ENCODE measurements at places on chromosomes 12 and 14. TPM values are rescaled to one million over a fixed set of nuclear protein-coding genes. Genes with fewer than 3 reads are reported as not detected.

DNA sequence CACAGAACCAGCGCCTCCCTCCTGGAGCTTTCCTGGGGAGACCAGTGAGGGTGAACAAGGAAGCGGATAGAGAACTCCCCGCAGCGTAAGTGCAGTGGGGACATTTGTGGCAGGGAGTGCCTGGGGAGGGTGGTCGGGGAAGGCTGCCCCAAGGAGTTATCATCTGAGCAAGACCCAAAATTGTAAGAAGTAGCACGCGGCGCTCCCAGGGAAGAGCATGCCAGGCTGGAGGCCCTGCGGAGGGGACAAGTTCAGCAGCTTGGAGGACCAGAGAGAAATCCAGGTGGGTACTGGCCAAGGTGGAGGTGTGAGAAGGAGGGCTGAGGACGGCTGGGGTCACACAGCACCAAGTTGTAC, 46.2 kb upstream of the RIMBP2 start:
- no peak for DNase-seq

GRCh38 chr12:131085125-131085815, 131.6 kb downstream of the ADGRD1 start:
- DNase-seq, result no peak

DNA sequence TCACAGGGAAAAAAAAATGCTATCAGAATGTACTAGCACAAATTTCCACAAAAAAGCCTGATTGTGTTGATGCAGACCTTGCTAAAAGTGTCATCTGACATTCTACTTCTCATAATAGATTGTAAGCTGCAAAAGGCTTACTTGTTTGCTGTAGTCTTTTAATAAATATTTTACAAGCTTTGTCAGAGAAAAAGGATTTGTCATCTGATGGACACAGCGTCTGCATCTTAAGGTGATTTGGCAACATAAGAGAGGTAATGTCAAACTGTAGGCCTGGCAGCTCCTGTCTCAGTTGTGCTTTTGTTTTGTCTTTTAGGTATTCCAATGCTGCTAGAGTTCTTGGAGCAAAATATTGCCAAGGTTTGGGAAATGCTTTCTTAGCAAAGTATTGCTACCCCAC, 26.3 kb upstream of the KCNH3 start:
- no peak for DNase-seq

DNA sequence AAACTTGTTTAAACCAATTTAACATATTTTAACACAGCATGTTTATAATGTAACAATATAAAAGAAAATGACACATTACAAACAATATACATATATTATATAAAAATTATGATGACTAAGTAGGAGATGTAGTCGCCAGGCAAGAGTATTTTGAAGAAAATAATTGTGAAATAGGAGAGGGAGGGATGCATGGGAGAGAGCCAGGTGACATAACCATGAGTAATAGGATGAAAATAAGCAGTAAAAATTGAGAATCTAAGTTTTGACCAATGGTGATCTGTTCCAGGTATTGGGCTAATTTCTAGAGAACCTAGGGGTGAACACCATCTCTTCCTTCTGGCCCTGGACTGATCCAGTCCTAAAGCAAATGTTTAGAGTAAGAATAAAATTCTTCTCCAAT, 315.2 kb upstream of the G2E3 start:
- DNase-seq, result no peak

- DNase-seq, result peak; percentile 43
These were observed 2.0 kb downstream of the BHLHE41 start for GRCh38 chr12:26122681-26123481.

GRCh38 chr12:72465940-72466630, 193.9 kb downstream of the TRHDE start:
- no peak for DNase-seq

The LPAR5 gene
- total RNA-seq, result not detected

The CPNE6 gene
- total RNA-seq, result not detected

The MFAP5 gene
- total RNA-seq, result not detected

The GZMB gene
- not detected for total RNA-seq

The NTS gene
- total RNA-seq, result 0.40 TPM

The RDH16 gene
- total RNA-seq, result 0.44 TPM

The ADAM21 gene
- not detected for total RNA-seq
